ENCODE measurements at places on chromosomes 1 and 21.

- DNase-seq, result no peak
These were observed at the start of gene NTMT2 for GRCh38 chr1:170145770-170146676. Gene NTMT2 (plus strand): TSS chr1:170145959. CDS start chr1:170146108, 149 bp downstream.

GRCh38 chr1:231512147-231512698 is 16.2 kb upstream of the TSNAX start:
- no peak for DNase-seq

DNA sequence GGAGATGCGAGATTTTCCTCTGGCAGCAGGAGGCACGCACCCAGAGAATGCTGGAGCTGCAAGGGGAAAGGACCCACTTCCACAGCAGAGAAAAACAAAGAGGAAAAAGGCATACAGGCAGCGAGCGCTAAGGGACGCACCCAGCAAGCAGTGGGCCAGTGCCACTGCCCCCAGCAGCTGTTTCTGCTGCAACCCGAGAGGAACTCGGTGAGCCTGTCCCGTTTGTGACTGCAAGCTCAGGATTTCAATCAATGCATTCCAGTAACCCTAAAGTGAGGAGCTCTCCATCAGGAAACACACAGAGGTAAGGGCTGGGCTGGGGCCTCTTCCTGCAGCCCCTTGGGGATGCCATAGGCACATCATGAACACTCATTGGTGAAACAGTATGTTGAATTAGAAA is 58.7 kb downstream of the ACP6 start:
- no peak for DNase-seq

GRCh38 chr1:68202239-68202832 is 30.0 kb downstream of the WLS start:
- no peak for DNase-seq

DNA sequence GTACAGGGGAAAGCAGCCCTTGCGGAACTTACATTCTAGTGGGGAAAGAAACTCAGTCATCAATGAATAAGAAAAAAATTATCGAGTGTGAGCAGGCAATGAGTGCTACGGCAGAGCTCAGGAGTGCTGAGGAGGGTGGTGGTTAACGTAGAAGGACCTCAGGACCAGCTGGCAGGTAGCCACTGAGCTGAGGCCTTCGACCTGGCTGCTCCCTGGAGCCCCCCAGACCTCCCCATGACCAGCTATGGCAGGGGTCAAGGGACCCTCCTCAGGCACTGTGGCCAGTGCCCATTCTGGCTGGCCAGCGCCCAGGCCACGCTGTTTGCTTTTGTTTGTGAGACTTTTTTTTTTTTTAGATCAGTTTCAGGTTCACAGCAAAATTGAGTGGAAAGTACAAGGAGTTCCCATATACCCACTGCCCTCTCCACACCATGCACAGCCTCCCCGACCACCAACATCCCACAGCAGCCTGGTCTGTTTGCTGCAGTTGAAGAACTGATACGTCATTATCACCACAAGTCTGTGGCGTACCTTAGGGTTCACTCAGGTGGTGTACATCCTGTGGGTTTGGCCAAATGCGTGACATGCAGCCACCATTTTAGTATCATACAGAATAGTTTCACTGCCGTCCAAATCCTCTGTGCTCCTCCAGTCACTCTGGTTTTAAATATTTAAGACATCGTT is 11.8 kb upstream of the TTC22 start:
- no peak for DNase-seq

DNA sequence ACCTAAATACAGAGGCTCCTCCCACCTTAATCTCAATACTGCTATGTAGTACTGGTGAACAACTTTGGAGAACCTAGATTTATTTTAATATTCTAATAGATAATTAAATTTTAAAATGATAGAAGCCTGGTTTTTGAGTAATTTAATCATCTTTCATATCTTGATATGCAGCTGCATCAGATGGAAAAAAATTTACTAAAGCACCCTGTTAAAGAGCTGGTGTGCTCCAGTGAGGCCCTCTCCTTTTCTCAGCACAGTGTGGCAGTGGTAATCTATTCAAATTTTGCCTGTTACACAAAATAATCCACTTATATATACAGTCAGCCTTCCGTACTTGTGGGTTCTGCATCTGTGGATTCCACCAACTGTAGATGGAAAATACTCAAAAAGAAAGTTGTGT is 82.8 kb downstream of the LRRC8C start:
- no peak for DNase-seq

DNA sequence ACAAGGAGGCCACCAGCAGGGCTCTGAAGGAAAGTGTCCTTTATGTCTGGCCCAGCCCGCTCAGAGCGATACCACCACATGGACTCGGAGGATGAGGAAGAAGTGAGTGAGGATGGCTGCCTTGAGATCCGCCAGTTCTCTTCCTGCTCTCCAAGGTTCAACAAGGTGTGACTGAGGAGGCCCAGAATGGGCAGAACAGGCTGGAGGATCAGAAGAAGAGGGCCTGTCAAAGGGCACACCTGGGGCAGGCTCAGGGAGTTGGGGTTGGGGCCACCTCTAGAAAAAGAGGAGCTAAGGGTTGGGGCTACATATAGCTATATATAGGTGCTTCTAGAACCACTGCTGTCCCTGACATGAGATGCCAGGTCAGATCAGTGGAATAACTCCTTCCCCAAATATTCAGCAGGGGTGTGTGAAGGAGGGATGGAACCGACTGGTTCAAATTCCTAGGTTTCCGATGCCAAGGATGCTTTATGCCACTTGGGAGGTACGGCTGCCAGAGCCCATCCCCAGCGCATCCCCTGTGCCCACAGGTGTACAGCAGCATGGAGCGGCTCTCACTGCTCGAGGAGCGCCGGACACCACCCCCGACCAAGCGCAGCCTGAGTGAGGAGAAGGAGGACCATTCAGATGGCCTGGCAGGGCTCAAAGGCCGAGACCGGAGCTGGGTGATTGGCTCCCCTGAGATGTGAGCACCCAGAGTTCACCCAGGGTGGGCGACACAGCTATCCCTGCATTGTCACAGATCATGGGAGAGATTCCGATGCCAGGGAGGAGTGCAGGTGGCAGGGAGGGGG is 102.2 kb downstream of the PIK3R3 start:
- DNase-seq, result no peak

GRCh38 chr1:77802026-77802425 is 22.6 kb downstream of the MIGA1 start:
- no peak for DNase-seq

DNA sequence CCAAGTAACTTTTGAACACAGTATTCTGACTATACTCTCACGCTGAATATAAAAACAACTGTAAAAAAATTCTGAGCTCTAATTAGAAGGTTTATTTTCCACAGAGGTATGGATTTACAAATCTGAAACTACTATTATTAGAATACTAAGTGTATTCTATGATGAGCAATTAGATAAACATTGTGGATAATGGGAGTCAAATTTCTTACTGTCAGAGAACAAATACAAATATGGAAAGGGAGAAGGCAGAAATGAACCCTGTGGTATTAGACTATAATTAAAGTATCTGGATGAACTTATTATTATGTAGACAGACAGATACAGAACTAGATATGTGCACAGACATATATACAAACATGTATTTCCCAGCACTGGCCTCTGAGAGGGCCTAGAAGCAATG is 22.6 kb downstream of the ALDH9A1 start:
- no peak for DNase-seq

DNA sequence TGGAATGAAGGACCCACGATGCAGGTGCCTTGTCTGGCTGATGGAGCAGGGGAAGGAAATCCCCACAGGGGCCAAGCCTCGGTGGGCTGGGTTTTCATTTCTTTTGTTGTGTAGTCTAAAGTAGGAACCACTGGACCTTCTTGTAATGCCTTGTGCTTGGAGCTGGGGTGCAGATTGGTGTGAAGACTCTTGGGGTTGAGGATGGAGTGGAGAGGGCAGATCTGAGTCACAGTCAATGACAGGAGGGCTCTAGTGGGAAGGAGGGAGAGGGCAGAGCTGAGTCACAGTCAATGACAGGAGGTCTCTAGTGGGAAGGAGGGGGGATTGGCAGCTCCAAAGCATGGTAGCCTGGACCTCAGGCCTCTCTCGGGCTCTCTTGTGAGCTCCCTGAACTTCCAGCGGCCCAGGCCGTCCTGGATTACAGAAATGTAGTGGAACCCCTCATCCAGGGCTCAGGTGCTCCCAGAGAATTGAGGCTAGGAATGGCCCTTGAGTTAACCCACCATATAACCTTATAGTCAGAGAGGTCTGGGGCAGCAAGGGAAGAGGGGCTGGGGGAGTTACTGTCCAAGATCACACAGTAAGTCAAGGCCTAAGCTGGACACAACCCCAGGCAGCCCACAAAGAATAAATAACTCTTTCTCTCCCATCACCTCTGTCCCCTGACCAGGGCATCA is 313.8 kb downstream of the MATN1 start:
- DNase-seq, result no peak

DNA sequence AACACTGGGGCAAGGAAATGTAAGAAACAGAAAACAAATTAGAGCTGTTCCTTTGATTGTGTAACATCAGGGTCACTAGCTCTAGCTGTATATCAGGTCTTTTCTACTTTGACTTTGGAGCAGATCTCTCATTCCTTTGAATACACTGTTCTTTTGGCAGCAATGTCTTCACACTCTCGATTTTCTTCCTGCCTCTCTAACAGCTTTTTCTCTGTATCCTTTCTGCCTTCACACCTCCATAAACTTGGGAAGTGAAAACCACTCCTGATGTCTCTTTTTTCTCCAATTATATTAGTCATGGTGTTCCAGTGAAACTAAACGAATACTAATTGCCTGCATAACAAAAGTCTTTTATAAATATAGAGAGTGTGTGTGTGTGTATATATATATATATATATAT is 1458.0 kb downstream of the NCAM2 start:
- DNase-seq, result no peak

GRCh38 chr1:55718758-55719671 is 503.9 kb upstream of the USP24 start:
- no peak for DNase-seq

- no peak for DNase-seq
These were observed 1.1 kb downstream of the ECM1 start for GRCh38 chr1:150508982-150509381.

- no peak for DNase-seq
These were observed 36.3 kb downstream of the MSTO1 start for GRCh38 chr1:155646307-155646706.

GRCh38 chr1:65418522-65419185 is 1.8 kb upstream of the LEPR start:
- DNase-seq, result no peak

GRCh38 chr1:44049839-44050238 is 18.6 kb upstream of the SLC6A9 start:
- DNase-seq, result no peak

- no peak for DNase-seq
These were observed 48.1 kb downstream of the TENT5C start for GRCh38 chr1:117653732-117654492.

DNA sequence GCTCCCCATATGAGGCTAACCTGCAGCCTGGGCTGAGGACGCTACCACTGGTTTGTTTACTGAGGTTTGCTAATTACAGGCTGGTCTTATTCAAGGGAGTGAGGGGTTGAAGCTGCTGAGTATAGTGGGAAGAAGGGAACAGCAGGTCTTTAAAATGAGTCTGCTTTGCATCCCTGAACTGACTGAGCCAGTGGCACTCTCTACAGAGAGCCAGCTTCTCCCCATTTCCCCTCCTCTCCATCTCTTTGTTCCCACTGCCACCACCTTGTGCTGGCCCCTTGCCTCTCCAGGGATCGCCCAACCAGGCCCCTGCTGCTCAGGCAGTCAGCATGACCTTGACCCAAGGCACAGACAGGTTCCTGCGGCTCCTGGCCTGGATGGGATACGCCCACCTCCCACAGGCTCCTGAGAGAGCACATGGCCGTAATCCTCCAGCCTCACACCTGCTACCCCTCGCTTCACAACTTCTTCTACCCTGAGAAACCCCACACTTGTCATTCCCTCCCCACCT is 45.0 kb downstream of the IER5 start:
- DNase-seq, result no peak

- no peak for DNase-seq
These were observed 7.5 kb downstream of the AVPR1B start for GRCh38 chr1:206109718-206110117.

- DNase-seq, result no peak
These were observed 31.9 kb downstream of the PUM1 start for GRCh38 chr1:31033598-31033997.

GRCh38 chr1:193674292-193674944 is 488.0 kb upstream of the B3GALT2 start:
- DNase-seq, result no peak

- DNase-seq, result peak; percentile 7
These were observed 6.9 kb downstream of the ACKR1 start for GRCh38 chr1:159211331-159212136.

- peak; percentile 57 for DNase-seq
These were observed 863 bp downstream of the TARBP1 start for GRCh38 chr1:234478152-234478480.

DNA sequence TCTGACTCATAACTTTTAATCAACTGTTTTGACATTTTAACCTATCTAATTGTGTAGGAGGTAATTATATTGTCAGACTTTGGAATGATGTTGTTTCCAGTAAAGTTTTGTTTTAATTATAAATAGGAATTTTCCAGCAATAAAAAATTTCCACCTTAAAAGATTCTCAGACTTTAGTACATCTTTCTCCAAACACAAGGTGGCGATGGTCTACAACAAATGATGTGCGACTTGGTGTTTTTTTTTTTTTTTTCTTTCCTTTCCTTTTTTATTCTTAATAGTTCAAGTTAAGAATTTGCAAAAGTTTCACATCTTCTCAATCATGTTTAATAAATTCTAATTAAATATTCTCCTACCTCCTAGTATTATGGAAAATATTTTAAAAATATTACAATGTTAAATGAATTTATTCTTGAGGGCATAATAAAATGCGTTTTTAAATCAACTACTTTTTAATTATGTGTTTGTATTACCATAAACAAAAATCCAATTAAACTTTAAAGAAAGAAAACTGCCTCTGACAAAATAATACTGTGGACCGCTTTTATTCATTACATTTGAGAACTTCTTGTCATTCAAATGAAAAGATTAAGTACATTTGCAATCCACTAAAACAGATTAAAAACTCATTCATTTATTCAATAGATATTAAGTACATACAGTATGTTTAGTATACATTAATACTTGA is 4.4 kb upstream of the ADAMTS1 start:
- DNase-seq, result peak; percentile 70

- DNase-seq, result no peak
These were observed 1.4 kb downstream of the SLFNL1 start for GRCh38 chr1:41020109-41020576.

DNA sequence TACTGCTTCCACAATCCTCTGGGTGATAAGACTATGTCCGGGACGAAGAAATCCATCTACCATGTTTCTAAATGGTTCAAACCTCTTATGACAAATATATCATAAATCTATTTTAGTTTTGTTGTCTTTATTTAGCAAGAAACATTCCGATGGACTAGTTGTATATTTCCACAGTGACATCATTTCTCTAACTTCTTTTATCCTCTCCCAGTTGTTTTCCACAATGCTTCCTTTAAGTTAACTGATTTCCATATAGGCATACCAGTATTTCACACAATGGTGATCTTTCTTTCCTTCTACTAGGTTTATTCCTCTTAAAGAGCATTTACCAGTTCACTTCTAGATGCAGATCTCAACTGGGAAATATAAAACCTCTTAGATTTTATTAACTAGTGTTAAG is 44.8 kb downstream of the USP1 start:
- DNase-seq, result no peak

- no peak for DNase-seq
These were observed 5.7 kb downstream of the MYBPH start for GRCh38 chr1:203169770-203170520.

GRCh38 chr1:154940651-154941194 is 4.2 kb upstream of the PMVK start:
- DNase-seq, result no peak
